Body of pancreas (tissue), 4 donors: ENCODE measurements at places on chromosomes 1 and 21. TPM values are rescaled to one million over a fixed set of nuclear protein-coding genes. Genes with fewer than 3 reads are reported as not detected.
A peak's percentile ranks its signal among the peaks of the same experiment; 100 is the strongest.

DNA sequence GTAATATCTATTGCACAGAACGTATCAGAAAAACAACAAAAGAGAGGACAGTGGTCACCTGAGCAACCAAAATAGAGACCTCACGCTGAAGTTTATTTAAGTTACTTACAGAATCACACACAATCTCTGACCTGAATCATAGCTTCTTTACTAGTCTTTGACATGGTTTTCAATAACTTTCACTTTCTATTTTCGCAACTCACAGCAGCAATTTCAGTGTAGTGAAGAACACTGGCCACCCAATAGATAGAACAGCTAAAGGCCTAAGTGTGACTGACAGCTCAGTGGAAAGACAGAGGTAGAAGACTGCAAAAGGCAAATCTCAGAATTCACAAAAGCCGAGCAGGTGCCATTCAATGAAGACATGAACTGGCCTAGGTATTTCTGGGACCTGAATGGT lies 435.6 kb upstream of the CHRM3 start:
- no peak overlapping the region for H3K4me3 ChIP-seq
- H3K27me3 ChIP-seq: no peaks in the 10 kb centered on the region
- no peaks in the 10 kb centered on the region for H3K36me3 ChIP-seq
- DNase-seq: no peak
- no peak overlapping the region for H3K27ac ChIP-seq

DNA sequence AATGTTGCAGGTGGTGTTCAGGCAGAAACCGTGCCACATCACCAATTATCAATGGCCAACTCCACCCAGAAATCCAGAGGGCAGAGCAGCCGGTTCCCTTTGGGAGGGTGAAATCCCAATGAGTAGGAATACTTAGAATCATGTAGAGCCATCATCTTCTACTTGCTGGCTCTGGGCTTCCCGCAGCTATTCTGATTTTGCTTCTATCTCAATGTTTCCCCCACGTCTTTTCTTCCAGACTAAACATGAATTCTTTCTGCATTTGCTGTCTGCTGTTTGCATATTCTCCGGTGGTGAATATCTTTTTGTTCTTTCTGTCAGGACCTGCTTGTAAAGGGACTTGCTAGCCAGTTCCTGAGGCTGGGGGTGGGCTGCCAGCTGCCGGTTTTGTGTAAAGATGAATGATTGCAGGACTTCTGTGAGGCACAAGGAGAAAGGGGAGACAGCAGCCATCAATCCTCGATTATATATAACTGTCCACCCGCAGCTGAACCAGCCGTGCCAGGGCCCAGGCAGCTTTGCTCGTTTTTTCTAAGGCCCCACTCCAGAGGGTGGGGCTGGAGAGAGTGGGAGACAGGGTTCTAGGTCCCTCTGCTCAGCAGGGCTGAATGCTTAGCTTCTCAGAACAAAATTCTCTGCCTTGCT lies 33.2 kb downstream of the PRAMEF20 start:
- no peaks in the 10 kb centered on the region for H3K36me3 ChIP-seq
- H3K4me3 ChIP-seq: no peak overlapping the region

DNA sequence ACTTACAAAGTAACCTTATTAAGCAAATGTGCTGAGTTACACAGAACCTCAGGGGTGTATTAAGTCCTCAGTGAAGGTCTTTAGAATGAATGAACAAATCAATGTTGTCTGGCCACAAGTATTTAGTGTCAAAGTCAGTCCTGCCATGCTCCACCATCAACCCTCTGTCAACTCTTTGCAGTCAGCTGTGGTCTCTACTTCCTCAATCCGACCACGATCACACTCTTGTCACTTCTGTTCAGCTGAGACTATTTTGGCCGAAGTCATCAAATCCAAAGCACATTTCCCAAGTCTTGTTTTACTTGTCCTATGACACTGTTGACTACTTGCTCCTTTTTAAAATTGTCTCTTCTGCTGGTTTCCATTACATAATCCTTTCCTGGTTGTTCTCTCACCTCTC lies 173.5 kb downstream of the ST6GALNAC5 start:
- H3K27me3 ChIP-seq: no peaks in the 10 kb centered on the region
- DNase-seq: no peak
- H3K4me1 ChIP-seq: no peaks in the 10 kb centered on the region
- no peak overlapping the region for H3K27ac ChIP-seq

- H3K4me3 ChIP-seq: no peak overlapping the region
- no peak overlapping the region for H3K27ac ChIP-seq
- no peaks in the 10 kb centered on the region for H3K36me3 ChIP-seq
- H3K27me3 ChIP-seq: no peaks in the 10 kb centered on the region
Measured at GRCh38 chr1:206898089-206898914, 1.1 kb downstream of the IL24 start.

DNA sequence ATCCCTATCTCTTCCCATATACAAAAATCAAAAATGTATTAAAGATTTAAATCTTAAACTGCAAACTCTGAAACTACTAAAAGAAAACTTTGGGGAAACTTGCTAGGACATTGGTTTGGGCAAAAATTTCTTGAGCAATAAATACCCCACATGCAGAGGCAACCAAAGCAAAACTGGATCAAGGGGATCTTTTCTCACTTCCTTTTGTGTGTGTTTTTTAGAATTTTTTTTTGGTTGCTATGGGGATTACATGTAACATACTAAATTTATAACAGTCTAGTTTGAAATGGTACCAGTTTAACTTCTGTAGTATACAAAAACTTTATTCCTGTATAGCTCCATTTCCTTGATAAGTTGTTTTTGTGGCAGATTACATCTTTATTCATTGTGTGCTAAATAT lies 16.8 kb downstream of the MAST2 start:
- H3K4me3 ChIP-seq: no peak overlapping the region
- H3K27me3 ChIP-seq: no peaks in the 10 kb centered on the region
- DNase-seq: no peak
- H3K4me1 ChIP-seq: peaks cover 3% of the 10 kb centered on the region

- DNase-seq: no peak
- no peaks in the 10 kb centered on the region for H3K36me3 ChIP-seq
- H3K27ac ChIP-seq: no peak overlapping the region
- no peak overlapping the region for H3K4me3 ChIP-seq
- H3K4me1 ChIP-seq: no peaks in the 10 kb centered on the region
- no peaks in the 10 kb centered on the region for H3K27me3 ChIP-seq
Measured at GRCh38 chr1:186887203-186887602, 58.5 kb downstream of the PLA2G4A start.

DNA sequence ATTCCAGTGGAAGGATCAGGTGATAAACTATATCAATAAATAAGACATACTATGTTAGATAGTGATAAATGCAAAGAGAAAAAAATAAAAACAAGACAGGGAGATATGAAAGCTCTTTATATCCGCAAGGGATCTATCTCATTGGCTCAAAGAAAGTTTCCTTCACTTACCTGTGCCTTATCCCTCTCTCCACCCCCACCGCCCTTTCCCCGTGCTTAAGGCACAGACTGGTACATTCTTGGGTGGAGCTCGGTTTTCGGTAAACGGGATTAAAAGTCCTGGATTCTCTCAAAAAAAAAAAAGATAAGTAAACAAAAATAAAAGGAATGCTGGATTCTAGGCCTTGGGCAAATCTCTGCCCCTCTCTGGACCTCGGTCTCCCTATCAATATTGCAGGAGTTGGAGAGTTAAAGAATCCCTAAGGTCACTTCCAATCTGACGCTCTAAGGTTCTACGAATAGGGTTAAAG lies 593 bp upstream of the DNAJC16 start:
- H3K36me3 ChIP-seq: no peaks in the 10 kb centered on the region
- DNase-seq: peak; percentile 39
- peaks cover 32% of the 10 kb centered on the region for H3K4me1 ChIP-seq
- no peak overlapping the region for H3K4me3 ChIP-seq
- H3K27ac ChIP-seq: peak overlapping the region; percentile 90

GRCh38 chr1:145884675-145885074 lies 991 bp downstream of the ANKRD35 start:
- DNase-seq: no peak
- H3K4me3 ChIP-seq: no peak overlapping the region
- H3K36me3 ChIP-seq: no peaks in the 10 kb centered on the region
- no peak overlapping the region for H3K27ac ChIP-seq
- no peaks in the 10 kb centered on the region for H3K27me3 ChIP-seq
- peaks cover 18% of the 10 kb centered on the region for H3K4me1 ChIP-seq

GRCh38 chr1:57874418-57874877 lies 450.6 kb upstream of the DAB1 start:
- peak; percentile 42 for DNase-seq
- no peaks in the 10 kb centered on the region for H3K27me3 ChIP-seq
- no peaks in the 10 kb centered on the region for H3K36me3 ChIP-seq
- H3K4me3 ChIP-seq: no peak overlapping the region

GRCh38 chr1:244212797-244213475 lies 161.9 kb downstream of the ZBTB18 start:
- H3K36me3 ChIP-seq: no peaks in the 10 kb centered on the region
- H3K4me1 ChIP-seq: no peaks in the 10 kb centered on the region
- H3K27ac ChIP-seq: no peak overlapping the region
- DNase-seq: no peak

DNA sequence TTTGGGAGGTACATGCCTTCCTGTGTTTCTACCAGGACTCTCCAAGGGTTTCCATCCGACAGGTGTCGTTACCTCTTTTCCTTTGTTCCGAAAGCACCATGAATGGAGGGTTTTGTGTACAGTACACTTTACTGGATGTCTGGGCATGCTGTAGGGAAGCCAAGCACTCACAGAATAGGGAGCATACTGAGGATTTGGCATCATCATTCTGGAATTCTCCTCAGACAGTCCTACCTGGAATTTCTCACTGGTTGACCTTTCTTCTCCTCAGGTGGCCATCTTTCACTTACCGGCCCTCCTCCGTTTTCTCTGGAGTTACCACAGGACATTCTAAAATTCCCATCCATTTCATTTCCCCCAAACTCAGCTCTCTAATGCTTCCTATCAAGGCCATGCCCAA lies 5.9 kb upstream of the MPL start:
- no peak overlapping the region for H3K4me3 ChIP-seq
- no peaks in the 10 kb centered on the region for H3K27me3 ChIP-seq
- no peaks in the 10 kb centered on the region for H3K4me1 ChIP-seq
- no peaks in the 10 kb centered on the region for H3K36me3 ChIP-seq
- H3K27ac ChIP-seq: no peak overlapping the region
- DNase-seq: no peak

GRCh38 chr1:61477301-61477700 lies 247.6 kb downstream of the TM2D1 start:
- H3K4me3 ChIP-seq: no peak overlapping the region
- H3K36me3 ChIP-seq: no peaks in the 10 kb centered on the region
- no peaks in the 10 kb centered on the region for H3K27me3 ChIP-seq

DNA sequence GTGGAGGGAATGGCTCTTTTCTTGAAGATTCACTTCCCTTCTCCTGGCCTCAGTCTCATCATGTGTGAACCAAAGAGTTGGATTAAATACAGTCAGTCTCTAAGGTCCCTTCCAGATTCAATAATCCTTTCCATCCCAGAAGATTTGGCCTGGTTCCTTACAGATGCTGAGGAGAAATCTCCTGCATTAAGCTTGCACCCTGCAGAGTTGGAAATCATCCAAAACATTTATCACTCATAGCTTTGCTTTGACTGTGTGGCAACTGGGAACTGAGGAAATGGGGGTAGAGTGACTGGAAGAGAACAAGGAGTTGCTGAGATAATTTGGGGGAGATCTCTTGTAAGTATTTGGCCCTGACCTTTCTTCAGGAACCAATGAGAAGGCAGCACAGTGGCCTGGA lies 220.5 kb upstream of the SGIP1 start:
- H3K4me1 ChIP-seq: peaks cover 19% of the 10 kb centered on the region
- no peak overlapping the region for H3K27ac ChIP-seq
- no peak for DNase-seq
- no peaks in the 10 kb centered on the region for H3K27me3 ChIP-seq
- no peaks in the 10 kb centered on the region for H3K36me3 ChIP-seq

DNA sequence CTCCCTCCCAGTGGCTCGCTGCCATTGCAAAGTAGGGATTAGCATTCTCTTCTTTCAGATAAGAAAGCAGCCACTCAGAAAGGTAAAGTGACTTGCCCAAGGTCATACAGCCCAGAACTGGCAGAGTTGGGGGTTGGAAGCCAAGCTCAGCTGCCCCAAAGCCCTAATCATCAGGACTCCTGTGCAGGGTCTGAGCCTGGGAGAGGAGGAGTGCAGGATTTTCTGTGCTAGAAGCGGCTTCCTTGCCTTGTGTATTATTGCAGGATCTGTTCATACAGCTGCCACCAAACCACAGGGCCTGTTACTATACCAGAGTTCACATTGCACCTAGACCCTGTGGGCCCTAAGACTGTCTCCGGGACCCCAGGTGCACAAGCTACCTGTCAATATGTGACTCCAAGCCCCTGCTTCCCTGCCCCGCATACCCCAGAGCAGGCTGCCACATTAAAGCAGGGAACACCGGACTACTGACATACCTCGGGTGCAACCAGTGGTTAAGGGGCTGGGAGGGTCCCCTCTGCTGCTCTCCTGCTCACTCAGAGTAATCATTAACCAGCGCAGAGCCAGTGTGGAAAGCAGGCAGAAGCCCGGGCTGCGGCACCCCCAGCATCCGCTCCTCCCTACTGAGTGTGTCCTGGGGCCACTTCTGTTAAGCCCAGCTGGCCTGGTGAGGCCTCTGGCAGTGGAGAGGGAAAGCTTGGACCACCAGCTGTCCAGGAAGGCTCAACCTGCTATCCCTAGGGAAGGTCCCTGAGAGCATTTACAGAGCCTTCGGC lies 15.8 kb downstream of the HSPG2 start:
- H3K27me3 ChIP-seq: no peaks in the 10 kb centered on the region
- DNase-seq: no peak
- H3K27ac ChIP-seq: peak overlapping the region; percentile 34
- H3K4me3 ChIP-seq: no peak overlapping the region
- peaks cover 35% of the 10 kb centered on the region for H3K4me1 ChIP-seq

DNA sequence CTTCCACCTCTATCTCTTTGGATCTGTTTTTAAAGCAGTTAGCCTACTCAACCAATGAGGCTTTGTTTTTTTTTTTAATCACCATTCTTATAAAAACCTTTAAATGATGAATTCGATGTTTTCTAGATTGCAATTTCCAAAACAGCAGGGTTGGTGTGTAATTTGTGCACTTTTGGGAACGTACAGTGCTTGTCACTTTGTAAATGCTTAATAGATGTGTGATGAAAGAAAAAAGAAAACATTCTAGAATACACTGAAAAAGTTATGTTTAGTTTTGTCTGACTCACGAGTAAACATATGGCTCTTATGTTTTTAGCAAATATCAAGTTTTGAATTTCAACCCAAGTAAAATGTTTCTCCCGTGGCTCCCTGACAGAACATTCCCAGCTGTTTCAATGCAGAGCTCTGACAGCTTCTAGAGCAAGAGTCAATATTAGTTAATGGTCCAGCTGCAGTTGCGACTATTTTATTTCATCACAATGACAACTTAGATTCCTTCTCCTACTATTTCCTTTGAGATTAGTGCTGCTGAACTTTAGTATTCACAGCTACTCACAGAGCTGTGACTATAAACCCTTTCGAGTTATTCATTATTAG lies 362.5 kb upstream of the ADAMTS5 start:
- no peaks in the 10 kb centered on the region for H3K36me3 ChIP-seq
- no peaks in the 10 kb centered on the region for H3K27me3 ChIP-seq
- peaks cover 10% of the 10 kb centered on the region for H3K4me1 ChIP-seq

GRCh38 chr1:227869279-227869842 lies 53.9 kb downstream of the PRSS38 start:
- no peaks in the 10 kb centered on the region for H3K27me3 ChIP-seq
- H3K4me1 ChIP-seq: no peaks in the 10 kb centered on the region
- H3K4me3 ChIP-seq: no peak overlapping the region
- H3K36me3 ChIP-seq: no peaks in the 10 kb centered on the region

TNN gene
- under 0.01 TPM for total RNA-seq

CRYAA gene
- not detected for total RNA-seq

SAMD11 gene
- total RNA-seq: 2.3 TPM

LAMC1 gene
- total RNA-seq: 60.7 TPM

S100A14 gene
- total RNA-seq: 30.4 TPM

TMEM82 gene
- not detected for total RNA-seq

SLC44A5 gene
- total RNA-seq: 3.6 TPM

KCND3 gene
- total RNA-seq: 15.0 TPM

LRRC38 gene
- not detected for total RNA-seq
